Omental fat pad (tissue), 4 donors: ENCODE measurements at places on chromosomes 5 and 9. TPM values are rescaled to one million over a fixed set of nuclear protein-coding genes. Genes with fewer than 3 reads are reported as not detected.

Gene RAD1
- total RNA-seq, result 12.3 TPM

GRCh38 chr5:136655468-136655867, 290.1 kb upstream of the TRPC7 start:
- DNase-seq, result no peak

DNA sequence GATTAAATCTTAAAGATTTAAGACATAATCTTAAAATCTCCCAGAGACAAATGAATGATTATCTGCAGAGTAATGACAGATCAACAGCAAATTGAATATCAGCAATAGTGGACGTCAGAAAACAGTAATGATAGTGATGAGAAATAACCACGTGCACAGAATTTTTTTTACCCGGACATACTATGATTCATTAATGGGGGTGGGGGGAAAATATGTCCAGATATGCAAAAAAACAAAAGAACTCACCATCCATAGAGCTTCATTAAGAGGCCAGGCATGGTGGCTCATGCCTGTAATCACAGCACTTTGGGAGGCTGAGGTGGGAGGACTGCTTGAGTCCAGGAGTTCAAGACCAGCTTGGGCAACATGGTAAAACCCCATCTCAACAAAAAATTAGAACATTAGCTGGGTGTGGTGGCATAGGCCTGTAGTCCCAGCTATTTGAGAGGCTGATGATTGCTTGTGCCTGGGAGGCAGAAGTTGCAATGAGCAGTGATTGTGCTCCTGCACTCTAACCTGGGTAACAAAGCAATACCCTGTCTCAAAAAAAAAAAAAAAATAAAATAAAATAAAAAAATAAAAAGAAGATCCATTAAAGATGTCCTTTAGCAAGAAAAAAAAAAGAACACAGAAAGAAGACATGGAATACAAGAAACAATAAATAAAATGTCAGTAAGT, 30.9 kb upstream of the SHOC1 start:
- no peak for DNase-seq

DNA sequence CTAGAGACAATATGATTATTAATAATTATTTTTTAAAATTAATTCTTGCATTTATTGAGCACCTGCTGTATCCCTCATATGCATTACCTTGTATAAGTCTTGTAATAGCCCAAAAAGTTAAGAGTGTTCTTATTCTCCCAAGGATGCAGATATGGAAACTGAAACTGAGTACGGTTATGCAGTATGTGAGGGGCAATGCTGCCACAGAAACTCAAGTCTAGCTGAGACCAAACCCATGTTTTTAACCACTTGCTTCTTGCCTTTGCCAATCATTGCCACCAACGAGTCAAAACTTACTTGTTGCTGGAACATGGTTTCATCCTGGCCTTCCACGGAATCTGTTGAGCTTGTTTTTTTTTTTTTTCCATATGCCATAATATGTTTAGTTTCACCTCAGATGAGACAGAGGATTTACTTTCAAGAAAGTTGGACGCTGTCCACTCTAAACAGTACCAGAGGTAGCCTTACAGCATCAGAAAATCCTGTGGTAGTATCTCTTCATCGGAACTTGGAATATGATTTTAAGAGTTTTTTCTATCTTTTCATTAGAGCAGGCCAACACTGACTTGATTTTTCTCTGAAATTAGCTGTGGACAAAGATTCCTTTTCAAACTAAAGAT, 27.9 kb downstream of the DOCK8 start:
- DNase-seq, result no peak

DNA sequence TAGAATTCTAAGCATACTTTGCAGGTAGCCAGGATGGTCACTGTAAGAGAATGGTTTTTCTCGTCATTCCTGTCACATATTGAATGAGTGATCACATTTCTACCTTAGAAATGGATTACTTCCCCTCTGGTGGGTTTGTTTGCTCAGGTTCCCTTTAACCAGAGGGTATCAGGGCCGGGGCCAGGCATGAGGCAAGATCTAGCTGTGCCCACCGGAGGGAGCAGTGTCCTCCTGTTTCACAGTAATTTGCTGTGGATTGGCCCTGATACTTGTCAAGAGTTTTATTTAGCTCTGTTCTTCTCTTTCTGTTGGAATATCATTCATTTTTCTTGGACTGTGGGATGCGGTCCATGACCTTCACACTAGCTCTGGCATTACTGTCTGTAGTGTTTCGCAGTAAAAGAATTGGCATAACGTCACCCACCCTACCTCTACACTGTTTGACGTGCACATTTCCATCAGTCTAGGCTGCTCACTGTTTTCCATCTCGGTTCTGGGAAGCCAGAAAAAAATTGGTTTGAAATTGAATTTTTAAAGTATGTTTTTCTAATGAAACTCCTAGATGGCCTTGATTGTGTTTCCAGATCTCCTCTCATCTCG, 42.4 kb upstream of the ZBED3 start:
- DNase-seq, result no peak

Gene PTPA
- 49.5 TPM for total RNA-seq
